MCF 10A (cell line): ENCODE measurements at places on chromosomes 7 and 10. TPM values are rescaled to one million over a fixed set of nuclear protein-coding genes. Genes with fewer than 3 reads are reported as not detected.

The CFTR gene
- total RNA-seq: not detected in 2 replicates

DNA sequence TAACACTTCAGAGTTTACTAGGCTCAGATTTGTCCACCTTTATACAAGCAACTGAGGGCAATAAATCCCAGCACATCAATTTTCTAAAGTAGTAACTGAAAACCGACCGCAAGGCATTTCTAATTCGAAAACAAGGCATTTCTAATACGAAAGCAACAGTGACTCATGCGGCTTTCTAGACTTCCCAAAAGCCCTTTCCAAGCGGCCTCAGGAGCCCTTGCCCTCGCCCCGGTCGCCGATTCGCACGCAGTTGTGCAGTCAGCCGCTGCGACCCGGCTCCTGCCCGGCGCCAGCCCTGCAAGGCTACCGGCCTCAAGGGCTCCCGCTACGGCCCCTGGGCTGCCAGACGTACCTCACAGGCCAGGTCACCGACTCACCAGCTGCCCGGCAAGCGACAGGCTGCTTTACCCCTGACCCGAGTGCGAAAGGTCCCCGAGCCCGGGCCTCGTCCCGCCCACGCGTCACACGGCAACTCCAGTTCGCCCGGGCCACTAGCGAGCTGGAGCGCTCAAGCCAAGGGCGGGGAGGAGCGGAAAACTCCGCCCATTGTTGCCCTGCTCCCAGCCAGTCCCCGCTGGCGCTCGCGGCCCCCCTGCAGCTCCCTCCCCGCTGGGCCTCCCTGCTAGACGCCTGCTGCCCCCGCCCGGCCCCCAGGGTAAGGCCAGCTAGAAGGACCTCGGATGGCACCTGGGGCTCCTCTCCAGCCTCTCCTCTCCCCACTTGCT is 7.3 kb downstream of the NCOA4 start:
- peak overlapping the region; percentile 63 for H3K27ac ChIP-seq
- H3K4me3 ChIP-seq: peak overlapping the region; percentile 79
- H3K36me3 ChIP-seq: peaks cover 17% of the 10 kb centered on the region
- peak; percentile 91 for DNase-seq
- H3K4me1 ChIP-seq: peaks cover 43% of the 10 kb centered on the region

DNA sequence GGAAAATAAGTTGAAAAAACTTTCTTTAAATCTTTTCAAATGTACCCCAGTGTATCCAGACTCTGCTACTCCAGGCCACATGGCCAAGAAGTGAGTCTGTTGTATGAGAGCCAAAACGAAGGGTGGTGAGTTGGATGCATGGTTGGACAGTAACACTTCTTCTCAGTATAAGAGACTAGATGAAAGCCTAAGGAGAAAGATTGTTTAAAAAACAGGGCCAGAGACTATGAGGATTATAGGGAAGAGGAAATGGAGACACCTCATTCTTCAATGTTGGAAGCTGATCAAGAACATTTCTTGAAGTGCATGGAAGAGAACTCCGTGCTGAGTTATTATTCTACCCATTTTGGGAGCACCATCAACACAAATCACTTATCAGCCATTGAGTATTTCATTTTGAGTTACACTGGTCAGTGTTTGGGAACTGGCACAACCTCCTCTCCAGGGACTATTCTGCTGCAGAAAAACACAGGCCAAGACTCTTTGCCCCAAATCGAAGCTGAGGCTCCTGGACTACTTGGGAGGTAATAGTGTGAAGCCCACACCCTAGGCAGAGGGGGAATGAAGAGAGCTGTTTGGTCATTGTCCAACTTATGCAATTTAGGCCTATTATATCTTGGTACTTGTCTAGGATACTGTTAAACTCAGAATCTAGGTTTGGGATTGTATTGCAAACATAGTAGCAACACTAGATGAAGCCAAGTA is 123.0 kb upstream of the SEC61G start:
- no peaks in the 10 kb centered on the region for H3K36me3 ChIP-seq
- H3K27me3 ChIP-seq: no peaks in the 10 kb centered on the region
- DNase-seq: no peak
- H3K4me3 ChIP-seq: no peak overlapping the region
- no peak overlapping the region for H3K27ac ChIP-seq

DNA sequence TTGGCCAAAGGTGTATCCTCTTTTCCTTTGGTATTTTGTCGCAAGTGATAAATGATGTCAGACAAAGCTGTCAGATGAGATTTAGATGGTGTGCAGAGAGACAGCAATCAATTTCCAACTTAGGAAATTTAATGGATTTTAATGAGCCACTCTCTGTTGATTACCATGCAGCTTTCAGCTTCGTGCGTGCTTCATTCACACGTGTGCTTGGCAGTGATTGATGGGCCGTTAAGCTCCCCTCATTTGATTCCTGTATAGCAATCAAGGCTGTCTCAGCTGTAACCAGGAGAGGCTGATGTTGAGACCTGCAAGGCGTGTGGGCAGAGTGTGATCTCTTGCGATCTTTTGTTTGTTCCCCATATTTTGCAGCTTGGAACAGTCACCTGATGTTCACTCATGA is 439.6 kb downstream of the CALN1 start:
- no peaks in the 10 kb centered on the region for H3K27me3 ChIP-seq
- no peaks in the 10 kb centered on the region for H3K36me3 ChIP-seq
- H3K4me3 ChIP-seq: no peak overlapping the region
- H3K4me1 ChIP-seq: no peaks in the 10 kb centered on the region
- DNase-seq: no peak

DNA sequence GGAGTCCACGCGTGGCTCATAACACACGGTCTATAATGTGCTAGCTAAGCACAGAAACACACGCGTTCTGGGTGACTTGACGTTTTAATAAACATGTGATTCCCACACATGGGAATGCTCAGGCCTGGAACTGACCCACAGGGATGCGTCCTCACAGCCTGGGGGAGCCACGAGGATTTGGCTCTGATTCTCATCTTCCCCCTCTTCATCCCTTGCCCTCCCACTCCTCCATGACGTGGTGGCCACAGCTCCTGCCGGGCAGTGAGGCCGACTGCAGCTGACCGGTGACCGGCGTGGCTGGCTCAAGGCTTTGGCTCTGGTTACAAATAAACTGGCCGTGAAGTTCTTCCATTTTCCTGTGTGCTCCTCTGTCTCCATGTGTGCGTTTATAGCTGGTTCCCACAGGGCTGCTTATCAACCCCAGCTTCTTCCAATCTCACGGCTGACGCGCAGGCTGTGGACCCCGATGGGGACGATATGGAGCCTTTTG is 40.9 kb upstream of the KLF6 start:
- peaks cover 25% of the 10 kb centered on the region for H3K4me1 ChIP-seq
- DNase-seq: no peak
- H3K4me3 ChIP-seq: no peak overlapping the region
- H3K36me3 ChIP-seq: no peaks in the 10 kb centered on the region

- no peak for DNase-seq
- H3K4me1 ChIP-seq: peaks cover 24% of the 10 kb centered on the region
- H3K27ac ChIP-seq: peak overlapping the region; percentile 9
- H3K4me3 ChIP-seq: no peak overlapping the region
Observed at GRCh38 chr10:79182781-79183467, 114.2 kb downstream of the ZMIZ1 start.

GRCh38 chr10:122478971-122479370 is 17.6 kb downstream of the HTRA1 start:
- H3K27ac ChIP-seq: no peak overlapping the region
- H3K27me3 ChIP-seq: no peaks in the 10 kb centered on the region
- no peak overlapping the region for H3K4me3 ChIP-seq
- H3K36me3 ChIP-seq: peaks cover 27% of the 10 kb centered on the region
- DNase-seq: no peak

GRCh38 chr7:69414555-69414954 is 183.7 kb upstream of the AUTS2 start:
- no peaks in the 10 kb centered on the region for H3K27me3 ChIP-seq
- H3K4me3 ChIP-seq: no peak overlapping the region
- H3K27ac ChIP-seq: no peak overlapping the region
- H3K4me1 ChIP-seq: no peaks in the 10 kb centered on the region
- H3K36me3 ChIP-seq: no peaks in the 10 kb centered on the region
